ENCODE measurements at places on chromosomes 4 and X.

DNA sequence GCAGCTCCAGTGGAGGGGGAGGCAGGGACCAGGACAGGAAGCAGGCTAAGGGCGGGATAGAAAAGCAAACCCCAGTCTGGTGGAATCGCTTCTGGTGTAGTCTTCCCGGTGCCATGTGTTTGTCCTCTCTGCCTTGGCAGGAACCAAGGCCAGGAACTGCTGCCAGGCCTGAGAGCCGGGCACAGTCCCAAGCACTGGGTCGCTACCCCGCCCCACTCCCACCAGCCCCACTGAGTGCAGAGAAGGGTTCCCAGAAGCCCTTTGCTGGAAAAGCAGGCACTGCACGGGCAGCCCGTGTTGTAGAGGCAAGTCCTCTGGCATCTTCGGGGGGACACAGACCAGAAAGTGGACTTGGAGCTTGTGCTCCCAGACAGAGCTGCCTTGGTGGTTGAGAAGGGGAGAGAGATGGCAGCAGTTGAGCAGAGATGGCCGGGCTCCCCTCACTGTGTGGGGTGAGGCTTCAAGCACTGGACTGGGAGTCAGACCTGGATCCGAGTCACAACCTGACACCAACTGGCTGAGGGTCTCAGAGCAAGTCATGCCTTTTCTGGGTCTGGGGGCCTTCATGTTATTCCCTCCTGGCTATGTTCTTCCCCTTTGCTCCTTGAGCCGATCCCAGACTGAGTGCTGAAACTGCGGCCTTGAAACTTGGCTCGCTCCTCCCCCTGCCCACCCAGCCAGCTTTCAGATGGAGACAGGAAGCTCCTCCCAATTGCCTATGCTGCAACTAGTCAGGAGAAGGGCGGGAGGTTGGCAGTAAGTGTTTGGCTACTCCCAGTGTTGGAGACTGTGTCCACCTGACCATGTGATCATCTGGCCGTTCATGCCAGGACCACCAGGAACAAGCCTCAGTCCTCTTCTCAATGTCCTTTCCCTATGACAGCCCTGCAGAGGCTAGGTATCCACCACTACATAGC is 59.7 kb upstream of the MTM1 start:
- DNase-seq: no peak

- no peak for DNase-seq
These were observed 39.1 kb downstream of the NHS start for GRCh38 chrX:17414027-17414658.

DNA sequence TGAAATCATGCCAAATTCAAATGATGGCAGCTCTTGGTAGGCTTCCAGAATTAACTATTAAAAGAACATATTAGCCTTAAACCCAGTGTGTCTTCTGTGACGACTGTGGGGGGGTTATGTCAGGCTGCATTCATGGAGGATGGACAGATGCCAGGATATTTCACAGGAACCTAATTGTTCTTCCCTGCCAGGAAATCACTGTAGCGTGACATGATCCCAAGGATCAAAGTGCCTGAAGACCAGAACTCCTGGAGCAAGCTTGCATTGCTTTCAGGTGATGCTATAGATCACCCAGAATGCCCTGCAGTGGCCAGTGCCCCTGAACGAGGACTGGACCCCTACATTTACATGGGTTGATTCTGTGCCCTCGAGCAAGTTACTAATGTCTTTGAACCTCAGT is 1093.0 kb upstream of the TENM3 start:
- no peak for DNase-seq

DNA sequence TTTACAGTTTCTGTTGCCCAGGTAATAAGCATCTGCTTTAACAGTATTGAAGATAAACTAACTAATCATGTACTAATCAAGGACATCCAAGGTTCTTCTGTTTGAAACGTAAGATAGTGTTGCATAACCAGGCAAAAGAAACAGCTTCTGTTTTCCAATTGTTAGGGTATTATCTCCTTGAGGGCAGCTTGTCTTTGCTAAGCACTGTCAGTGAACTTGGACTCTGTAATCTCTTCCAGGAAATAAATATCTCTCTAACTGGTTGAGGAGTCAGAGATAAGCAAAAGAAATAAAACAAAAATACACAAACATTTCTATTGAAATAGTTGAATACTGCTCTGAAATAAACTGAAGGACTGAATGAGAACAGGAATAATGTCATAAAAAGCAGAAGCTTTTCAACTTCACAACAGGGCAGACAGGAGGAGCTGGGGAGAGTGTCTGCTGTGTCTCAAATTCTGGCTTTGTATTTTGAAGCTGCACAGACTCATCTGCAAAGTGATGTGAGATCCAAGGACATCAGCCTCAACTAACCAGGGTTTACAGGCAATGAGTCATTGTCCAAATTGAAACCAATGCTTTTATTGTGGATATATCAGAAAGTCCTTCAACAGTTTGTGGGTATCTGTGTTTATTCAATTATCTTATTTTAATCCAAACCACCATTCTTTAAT is 1253.0 kb upstream of the PCDH7 start:
- DNase-seq: no peak

GRCh38 chrX:108299101-108299591 is 139.1 kb downstream of the COL4A6 start:
- DNase-seq: no peak

DNA sequence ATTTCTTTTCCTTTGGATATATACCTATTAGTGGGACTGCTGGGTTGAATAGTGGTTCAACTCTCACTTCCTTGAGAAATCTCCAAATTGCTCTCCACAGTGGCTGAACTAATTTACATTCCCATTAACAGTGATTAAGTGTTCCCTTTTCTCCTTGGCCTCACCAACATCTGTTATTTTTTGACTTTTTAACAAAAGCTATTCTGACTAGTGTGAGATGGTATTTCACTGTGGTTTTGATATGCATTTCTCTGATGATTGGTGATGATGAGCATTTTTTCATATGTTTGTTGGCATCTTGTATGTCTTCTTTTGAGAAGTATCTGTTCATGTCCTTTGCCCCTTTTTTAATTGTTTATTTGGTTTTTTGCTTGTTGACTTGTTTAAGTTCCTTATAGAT is 413.0 kb downstream of the MAPK10 start:
- DNase-seq: no peak

DNA sequence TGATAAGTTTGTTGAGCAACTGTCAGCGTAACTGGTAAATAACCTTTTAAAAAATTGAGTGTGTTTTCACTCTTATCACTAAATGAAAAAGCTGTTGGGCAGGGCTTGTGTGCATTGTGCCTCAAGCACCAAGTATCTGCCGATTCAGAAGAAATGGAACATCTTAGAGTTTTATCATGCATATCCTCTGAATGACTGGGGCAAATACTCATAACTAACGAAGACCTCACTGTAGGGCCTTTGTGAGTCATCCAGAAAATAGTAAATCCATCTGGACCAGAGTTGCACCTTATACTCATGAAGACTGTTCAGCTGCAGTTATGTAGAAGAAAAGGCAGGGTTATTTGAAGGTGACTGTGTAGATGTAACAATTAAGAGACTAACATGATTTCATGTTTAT is 222.1 kb downstream of the CAMK2D start:
- DNase-seq: no peak

- no peak for DNase-seq
These were observed 302.3 kb downstream of the DCHS2 start for GRCh38 chr4:154189346-154189745.

- no peak for DNase-seq
These were observed 73.9 kb downstream of the HDAC8 start for GRCh38 chrX:72498782-72499181.

DNA sequence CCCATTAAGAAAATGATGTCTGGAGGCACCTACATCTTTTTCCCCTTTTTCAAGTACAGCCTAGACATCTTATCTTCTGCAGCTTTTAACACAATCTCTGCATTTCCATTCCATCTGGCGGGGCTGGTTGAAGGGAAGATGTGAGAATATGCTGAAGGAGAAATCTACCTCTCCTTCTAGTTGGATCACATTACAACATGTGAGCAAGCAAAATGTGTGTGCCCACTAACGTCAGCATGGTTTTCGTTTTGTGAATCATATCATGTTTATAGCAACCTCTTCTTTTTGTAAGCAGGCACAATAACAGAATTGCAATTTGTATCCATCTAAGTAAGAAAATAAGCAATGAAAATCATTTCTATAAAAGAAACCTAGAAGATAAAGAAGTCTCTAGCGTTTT is 28.9 kb upstream of the MID1 start:
- no peak for DNase-seq

- no peak for DNase-seq
These were observed 8.8 kb downstream of the PPM1K start for GRCh38 chr4:88275516-88275915.

DNA sequence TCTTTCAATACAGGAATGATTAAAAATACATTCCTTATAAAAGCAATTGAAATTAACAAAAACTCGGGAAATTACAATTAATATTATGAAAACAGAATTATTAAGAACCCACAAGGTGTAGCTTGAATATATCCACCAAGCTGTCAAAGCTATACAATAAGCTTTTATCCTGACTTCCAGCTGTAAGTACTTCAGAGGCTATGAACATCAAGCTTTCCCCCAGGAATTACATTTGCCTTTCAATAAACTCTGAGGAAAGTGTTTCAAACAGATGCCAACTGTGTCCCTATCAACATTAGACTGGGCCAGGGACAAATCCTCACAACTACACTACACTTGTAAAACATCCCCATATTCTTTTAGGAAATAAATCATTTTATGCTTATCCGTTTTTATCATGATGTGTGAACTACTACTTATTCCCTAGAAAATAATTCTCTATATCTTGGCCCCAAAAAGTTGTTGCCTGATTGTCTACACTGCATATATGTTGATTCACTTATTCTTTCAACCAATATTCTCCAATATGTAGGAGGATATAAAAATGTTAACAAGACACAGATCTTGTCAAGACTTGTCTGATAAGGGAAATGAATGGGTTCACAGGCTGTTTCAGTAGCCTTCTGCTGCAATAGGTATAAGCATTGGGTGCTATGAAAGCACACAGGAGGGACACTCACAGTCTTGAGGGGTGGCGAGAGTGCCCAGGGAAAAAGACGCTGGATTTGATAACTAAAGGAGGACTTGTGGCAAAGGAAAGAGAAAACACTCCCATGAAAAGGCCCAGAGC is 494.1 kb downstream of the CENPC start:
- DNase-seq: no peak

GRCh38 chr4:56080384-56080783 is 131.6 kb downstream of the CEP135 start:
- DNase-seq: no peak

DNA sequence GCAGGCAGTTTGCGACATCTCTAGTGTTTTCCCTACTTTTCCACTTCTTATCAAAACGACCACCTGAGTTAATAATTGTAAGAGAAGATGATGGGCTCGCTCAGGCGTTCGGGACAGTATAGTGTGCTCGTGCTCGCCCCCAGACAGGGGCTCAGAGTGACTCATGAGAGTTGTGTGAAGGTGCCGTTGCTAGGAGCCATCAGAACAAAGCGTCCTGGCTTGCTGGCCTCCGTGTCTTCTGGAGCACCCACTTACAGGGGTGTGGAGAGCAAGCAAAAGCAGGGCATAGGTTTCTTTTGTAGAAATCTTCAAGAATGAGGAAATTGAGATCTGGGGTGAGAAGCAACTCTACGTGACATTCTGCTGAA is 73.0 kb upstream of the ADGRG2 start:
- no peak for DNase-seq

DNA sequence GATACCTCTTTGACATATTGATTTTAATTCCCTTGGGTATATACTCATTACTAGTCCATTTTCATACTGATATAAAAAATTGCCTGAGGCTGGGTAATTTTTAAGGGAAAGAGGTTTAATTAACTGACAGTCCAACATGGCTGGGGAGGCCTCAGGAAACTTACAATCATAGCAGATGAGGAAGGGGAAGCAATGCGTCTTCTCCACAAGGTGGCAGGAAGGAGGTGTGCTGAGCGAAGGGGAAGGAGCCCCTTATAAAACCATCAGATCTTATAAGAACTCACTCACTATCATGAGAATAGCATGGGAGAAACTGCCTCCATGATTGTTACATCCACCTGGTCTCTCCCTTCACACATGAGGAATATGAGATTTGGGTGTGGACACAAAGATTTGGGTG is 42.4 kb downstream of the MSX1 start:
- no peak for DNase-seq

- no peak for DNase-seq
These were observed 1441.2 kb downstream of the PCDH7 start for GRCh38 chr4:32161392-32161791.

DNA sequence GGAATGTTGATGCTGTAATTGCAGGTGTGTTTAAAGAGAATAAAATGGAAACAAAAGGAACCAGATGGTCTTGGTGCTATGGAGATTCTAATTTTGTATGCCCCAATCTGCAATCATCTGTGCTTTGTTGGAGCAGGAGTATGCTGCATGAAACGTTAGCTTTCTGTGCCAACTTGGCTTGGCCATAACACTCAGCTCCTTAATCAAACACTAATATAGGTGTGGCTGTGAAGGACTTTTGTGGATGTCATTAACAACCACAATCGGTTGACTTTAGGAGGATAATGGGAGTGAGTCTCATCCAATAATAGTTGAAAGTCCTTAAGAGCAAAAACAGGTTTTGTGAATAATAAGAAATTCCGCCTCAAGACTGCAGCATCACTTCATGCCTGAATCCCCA is 399.2 kb downstream of the NLGN4X start:
- DNase-seq: no peak

DNA sequence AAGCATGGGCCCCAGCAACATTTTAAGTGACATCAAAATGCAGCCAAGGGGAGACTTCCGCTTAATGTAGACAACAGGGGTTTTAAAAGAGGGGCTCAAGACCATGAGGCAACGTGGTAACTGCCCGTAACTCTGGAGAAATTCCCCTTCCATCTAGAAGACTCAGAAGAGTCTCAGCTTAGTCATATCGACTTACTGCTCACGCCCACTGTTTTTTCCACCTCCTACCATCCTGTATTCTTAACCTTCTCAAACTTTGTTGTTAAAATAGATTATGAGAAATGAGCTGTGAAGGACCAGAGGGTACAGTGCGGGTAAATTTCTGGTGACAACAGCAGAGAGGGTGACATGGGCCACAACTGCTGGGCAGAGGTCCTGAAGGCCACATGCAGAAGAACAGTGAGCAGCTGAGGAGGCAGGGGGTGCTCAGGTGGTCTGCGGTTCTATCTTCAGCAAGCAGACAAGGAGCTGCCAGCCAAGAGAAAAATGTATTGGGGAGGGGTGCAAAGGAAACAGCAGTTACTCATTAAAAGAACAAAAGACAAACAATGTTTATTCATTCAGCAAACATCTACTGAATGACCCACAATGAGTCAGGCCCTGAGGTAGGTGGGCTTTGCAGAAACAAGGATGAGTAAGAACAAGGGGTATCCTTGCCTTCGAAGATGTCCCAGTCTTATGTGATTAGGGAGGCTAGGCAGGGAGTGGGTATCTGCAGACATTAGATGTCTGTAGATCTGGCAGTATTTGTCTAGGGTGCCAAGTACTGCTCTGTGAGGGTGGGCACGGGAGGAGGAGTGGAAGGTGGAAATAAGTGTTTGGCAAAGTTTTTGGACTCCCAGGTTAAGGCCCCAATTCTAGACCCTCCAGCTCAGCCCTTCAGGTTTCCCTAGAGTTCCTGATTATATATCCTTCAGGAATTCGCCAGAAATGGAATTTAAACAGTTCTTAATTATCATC is 175.3 kb downstream of the TSPAN5 start:
- DNase-seq: peak; percentile 21

- DNase-seq: no peak
These were observed 714.1 kb downstream of the STIM2 start for GRCh38 chr4:27574743-27575142.

GRCh38 chrX:121975671-121976070 is 928.3 kb downstream of the GLUD2 start:
- DNase-seq: no peak

Measured in activated CD8-positive, alpha-beta memory T cell treated with anti-CD3 and anti-CD28 coated beads for 4 hours (primary cell).